Amygdala (tissue), 56 donors: ENCODE measurements at places on chromosomes 4 and X.

GRCh38 chr4:74671080-74671698 is 123.1 kb downstream of the BTC start:
- peak; percentile 4 for DNase-seq

- DNase-seq: peak; percentile 43
Measured at GRCh38 chr4:159266981-159267868, 164.3 kb downstream of the RAPGEF2 start.

DNA sequence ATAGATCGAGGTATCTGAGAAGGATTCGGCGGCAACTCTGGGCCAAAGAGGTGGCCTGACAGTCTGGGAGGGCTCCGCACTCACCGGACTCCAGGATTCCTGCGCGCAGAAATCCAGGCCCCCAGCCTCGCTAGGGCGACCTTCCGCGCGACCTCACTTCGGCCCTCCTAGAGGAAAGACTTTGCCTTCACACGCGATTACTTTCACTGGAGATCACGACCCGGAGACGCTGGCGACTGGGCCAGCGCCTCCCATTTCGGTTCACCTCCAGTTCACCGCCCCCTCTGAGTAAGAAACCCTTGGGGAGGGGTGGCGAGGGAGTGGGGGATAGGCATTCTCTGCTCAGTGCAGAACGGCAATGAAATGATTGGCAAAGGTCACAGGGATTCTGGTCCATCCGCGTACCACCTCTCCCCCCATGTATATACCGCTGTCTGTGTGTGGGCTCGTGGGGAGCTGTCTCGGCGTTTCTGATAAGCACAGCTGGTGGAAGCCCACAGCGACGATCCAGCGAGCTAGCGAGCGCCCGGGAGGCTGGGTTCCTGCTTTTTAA is 2.5 kb downstream of the POU3F4 start:
- DNase-seq: no peak

GRCh38 chrX:11756354-11757318 is 1.4 kb upstream of the MSL3 start:
- DNase-seq: no peak

- no peak for DNase-seq
Measured at GRCh38 chr4:53189011-53189410, 176.8 kb downstream of the SCFD2 start.

- no peak for DNase-seq
Measured at GRCh38 chrX:153662266-153662665, 11.3 kb downstream of the PNCK start.
